ENCODE measurements at places on chromosomes 5 and 9.

DNA sequence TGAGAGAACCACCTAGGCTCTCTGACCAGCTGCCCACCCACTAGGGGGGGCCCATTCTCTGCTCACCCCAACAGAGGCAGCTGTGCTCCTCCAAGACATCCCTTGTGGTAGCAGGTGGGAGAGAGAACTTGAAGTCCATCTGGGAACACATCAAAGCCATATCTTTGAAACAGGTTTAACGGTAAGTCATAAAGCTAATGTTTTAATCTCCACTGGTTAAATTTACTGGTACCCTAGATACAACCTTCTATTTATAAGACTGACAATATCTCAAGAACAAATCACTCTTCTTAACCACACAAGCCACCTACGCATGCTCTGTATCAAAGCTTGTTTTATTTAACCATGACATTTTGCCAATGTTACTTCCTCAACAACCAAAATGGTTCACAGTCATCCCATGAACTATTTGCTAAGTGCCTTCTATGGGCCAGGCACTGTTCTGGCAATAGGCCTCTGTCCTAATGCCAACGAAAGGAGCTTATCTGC lies 20.4 kb downstream of the AUH start:
- no peak overlapping the region for H3K4me3 ChIP-seq
- H3K27me3 ChIP-seq, result no peaks in the 10 kb centered on the region
- peaks cover 53% of the 10 kb centered on the region for H3K36me3 ChIP-seq
- peaks cover 15% of the 10 kb centered on the region for H3K4me1 ChIP-seq

- H3K27me3 ChIP-seq, result no peaks in the 10 kb centered on the region
- no peaks in the 10 kb centered on the region for H3K36me3 ChIP-seq
- no peak for DNase-seq
- no peak overlapping the region for H3K4me3 ChIP-seq
- H3K27ac ChIP-seq, result no peak overlapping the region
Measured at GRCh38 chr5:54956922-54957321, 28.5 kb downstream of the ESM1 start.

GRCh38 chr9:81613002-81613812 lies 76.1 kb downstream of the TLE1 start:
- peaks cover 8% of the 10 kb centered on the region for H3K4me1 ChIP-seq
- H3K4me3 ChIP-seq, result no peak overlapping the region
- peaks cover 4% of the 10 kb centered on the region for H3K27me3 ChIP-seq
- DNase-seq, result no peak

- DNase-seq, result no peak
- H3K4me1 ChIP-seq, result no peaks in the 10 kb centered on the region
- no peak overlapping the region for H3K27ac ChIP-seq
- no peaks in the 10 kb centered on the region for H3K36me3 ChIP-seq
Measured at GRCh38 chr5:51881901-51882300, 498.7 kb downstream of the ISL1 start.
